ENCODE measurements at places on chromosomes 3 and 15.

GRCh38 chr15:51677021-51677420 is 4.3 kb upstream of the SCG3 start:
- no peak for ATAC-seq

GRCh38 chr3:188157971-188158370 is 4.0 kb downstream of the LPP start:
- ATAC-seq = no peak

GRCh38 chr3:105845488-105845887 is 23.3 kb downstream of the CBLB start:
- ATAC-seq = no peak

- ATAC-seq = peak; percentile 88
Measured at GRCh38 chr15:94674296-94674695, 442.9 kb downstream of the MCTP2 start.

Measured in esophagus mucosa (tissue), 1 donor.